ENCODE measurements at places on chromosomes 2 and 18.
A peak's percentile ranks its signal among the peaks of the same experiment; 100 is the strongest.

DNA sequence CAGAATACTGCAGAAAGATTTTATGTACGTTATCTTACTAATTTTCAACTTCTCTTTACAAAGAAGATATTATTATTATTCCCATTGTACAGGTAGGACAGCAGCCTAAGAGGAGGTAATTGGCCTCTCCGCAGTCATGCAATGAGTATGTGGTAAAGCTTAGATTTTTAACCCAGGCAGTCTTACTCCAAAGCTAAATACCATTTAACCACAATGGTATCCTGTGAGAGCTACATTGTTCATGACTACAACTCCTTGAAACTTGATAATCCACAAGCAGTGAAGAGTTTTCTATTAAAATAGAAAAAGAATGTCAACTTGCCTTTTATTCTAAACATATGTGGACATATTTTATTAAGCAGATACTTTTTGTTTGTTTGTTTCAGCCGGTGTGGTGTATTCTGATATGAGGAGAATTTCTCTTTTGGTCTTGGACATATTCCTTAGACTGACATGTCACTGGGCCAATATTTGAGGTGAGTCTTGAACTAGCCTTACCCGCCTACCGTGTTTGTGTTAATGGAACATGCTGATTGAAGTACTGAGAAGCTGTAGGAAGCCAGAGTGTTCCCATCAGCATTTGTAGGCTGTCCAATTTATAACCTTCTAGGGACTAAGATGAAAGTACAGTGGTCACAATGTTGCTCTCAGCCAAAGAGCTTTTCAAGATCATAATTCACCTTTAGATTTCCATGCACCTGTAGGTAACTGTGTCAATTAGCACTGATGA is 293.9 kb upstream of the DCC start:
- no peak for DNase-seq

DNA sequence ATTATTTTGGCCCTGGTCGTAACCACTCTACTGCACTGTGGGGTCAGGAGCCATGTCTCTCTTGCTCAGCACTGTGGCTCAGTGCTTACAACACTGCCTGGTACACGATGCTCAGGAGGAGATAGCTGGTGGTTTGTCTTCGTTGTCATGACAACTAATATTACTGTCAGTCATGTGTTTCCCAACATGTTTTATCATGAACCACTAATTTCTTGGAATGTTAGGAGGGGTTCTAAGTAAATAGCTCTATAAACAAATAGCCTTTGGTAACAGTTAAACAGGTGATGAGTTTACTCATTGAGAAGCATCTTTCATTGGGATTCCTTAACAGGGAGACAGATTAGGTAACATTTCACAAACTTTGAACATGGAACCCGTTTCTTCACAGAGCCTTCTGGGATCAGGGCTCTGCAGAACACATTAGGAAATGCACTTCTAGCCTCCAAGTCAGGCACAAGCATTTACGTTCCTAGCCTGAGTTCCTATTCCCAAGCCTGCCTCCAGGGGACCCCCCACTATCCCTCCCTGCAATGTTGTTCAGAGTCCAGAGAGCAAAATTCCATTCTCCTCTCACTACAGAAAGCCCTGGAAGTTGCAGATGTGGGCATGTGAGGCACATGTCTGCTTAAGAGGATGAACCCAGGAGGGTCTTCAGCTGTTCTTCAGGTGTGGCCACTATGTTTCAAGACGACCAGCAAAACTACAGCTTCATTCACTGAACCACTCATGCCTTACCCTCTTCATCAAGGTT is 6.4 kb upstream of the RBM44 start:
- no peak for DNase-seq

DNA sequence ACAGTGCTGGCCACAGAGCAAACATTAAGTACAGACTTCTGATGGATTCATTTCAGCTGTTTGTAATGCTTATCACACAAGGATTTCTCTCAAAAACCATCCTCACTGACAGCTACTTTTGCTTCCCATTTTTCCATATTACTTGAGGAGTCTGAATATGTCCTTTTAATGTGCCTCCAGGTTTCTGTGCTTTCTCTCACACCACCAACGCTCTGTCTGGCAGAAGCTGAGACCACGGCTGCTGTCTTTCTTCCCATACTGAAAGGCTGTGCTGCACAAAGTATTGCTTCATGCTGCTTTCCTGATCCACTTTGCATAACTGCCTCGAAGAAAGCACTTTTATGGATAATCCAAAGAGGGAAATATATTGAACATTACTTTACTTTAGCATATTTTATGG is 312.1 kb upstream of the ZEB2 start:
- DNase-seq = no peak

DNA sequence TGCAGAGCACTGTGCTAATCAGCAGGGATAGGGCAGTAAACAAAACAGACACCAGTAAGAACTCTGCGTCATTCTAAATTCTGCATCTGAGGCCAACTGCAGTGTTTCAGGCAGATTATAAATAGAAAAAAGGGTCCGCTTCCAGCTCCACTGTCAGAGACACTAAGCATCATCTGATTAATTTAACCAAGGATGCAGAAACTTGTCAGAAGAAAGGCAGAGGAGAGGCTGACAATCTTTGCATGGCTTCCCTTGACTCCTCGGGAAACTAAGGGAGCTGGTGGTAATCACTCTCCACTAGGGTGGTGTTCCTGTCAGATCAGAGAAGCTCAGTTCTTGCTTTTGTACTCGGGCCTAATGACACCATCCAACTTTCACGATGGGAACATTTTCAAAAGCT is 123.5 kb downstream of the DNAH6 start:
- DNase-seq = no peak

DNA sequence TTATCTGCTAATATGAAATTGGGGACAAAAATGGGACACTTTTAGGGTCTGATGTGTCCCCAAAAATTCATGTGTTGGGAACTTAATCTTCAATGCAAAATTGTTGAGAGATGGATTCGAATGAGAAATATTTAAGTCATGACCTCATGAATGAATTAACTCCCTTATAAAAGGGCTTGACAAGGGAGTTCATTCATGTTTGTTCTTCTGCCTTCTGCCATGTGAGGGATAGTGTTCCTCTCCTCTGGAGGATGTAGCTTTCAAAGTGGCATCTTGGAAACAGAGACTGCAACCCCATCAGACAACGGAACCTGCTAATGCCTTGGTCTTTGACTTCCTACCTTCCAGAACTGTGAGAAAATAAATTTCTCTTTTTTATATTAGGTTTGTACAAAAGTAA is 89.2 kb upstream of the LINC00305 start:
- DNase-seq = no peak

GRCh38 chr18:48142994-48143393 is 212.5 kb upstream of the SMAD2 start:
- DNase-seq = no peak

DNA sequence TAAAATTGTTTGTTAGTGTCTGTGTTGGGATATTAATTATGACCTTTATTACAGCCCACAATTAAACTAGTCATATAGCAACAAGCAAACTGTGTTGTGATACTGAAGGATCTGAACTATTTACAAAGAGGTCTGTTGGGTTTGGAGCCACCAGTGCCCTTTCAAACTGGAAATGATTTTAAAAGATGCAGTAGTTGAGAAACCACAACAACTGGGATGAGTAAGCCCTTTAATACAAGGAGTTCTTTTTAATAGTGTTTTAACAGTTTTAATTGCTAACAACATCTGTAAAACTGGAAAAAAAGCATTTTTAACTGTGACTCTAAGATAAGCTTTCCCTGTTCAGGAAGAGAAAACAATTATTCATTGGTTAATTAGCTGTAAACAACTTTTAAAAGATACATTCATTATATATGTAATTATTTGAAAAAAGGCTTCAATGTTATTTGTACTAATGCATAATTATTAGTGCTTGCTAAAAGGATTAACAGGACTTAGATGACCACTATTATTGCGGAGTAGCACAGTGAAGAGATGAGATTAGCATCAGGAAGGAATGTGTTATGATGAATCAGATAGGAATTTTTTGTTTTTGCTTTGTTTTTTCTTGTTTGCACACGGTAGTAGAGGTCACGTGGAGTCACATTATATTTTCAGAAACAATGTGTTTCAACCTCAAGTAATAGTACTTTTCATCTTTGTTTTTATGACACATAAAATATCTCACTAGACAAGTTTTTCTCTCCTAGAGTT is 392.7 kb upstream of the FANCL start:
- peak; percentile 39 for DNase-seq

- DNase-seq = no peak
Measured at GRCh38 chr2:47264143-47264542, 109.0 kb upstream of the STPG4 start.

DNA sequence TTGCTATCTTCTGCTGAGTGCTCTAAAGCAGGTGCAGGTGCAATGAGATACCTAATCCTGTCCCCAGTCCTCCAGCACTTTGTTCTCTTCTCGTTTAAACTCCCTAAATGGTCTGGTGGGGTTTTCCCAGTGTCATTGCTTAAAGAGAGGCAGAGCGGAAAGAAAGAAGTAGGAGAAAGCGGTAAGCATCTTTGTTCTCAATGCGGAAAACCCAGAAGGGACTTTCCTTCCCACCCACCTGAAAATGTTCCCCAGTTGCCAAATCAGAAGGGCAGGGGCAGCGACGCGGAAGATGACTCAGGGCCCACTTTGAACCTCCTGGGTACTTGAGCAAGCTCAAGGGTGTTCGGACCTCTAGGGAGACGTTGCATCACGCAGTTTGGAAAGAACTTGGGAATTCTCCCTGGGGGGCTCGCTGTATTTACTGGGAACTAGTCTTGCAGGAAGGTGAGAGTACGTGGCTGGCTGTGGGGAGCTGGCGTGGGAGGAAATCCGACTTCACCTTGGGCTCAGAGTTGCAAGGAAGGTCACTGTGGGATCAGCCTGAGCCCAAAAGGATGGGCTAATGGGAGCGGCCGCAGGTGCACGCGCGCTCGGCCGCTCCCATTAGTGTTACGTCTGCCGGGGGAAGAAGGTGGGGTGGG is 589 bp upstream of the SGPP2 start:
- DNase-seq = no peak

GRCh38 chr2:47315475-47315874 is 87.5 kb upstream of the MSH2 start:
- DNase-seq = no peak

DNA sequence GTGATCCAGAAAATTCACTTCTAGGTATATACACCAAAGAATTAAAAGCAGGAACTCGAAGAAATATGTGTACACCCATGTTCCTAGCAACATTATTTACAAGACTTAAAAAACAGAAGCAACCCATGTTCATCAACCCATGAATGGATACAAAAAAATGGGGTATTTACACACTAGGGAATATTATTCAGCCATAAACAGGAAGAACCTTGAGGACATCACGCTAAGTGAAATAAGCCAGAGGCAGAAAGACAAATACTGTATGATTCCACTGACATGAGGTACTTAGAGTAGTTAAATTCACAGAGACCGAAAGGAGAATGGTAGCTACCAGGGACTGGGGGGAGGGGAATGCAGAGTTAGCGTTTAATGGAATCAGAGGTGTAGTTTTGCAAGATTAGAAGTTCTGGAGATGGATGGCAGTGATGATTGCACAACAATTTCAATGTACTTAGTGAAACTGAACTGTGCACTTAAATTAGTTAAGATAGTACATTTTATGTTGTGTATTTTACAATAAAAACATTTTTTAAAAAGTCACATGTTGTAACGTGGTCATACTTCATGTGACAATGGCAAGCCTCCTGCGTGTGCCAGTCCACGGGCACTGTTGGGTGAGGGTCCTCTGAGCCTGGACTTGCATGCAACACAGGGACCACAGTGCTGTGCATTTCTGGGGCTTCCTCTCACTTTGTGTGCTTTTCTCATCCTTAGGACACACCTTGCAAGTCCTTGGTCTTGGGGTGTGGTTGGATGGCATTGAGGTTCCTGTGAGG is 206.1 kb upstream of the HDAC4 start:
- no peak for DNase-seq

- DNase-seq = no peak
Measured at GRCh38 chr2:178819992-178820391, 12.8 kb upstream of the TTN start.

DNA sequence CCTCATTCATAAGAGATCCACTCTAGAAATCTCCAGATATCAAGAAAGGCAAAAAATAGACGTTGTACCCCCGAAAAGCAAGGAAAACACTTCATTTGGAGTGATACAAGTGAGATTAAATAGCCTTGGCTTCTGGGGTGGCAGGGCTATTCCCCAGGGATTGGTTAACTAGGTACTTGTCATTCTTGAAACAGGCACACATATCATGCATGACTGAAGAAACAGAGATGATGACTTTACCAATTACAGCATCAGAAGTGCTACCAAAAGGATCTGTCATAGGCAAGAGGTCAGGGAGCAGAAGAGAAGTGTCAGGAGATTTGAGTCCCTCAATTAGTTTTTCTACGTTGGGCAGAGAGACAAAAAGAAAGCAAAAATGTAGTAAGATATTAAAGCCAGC is 45.2 kb upstream of the NFU1 start:
- no peak for DNase-seq

GRCh38 chr2:96737251-96737650 is 2.6 kb downstream of the LMAN2L start:
- no peak for DNase-seq

Data from RKO (cell line).